ENCODE measurements at places on chromosomes 4 and X.

DNA sequence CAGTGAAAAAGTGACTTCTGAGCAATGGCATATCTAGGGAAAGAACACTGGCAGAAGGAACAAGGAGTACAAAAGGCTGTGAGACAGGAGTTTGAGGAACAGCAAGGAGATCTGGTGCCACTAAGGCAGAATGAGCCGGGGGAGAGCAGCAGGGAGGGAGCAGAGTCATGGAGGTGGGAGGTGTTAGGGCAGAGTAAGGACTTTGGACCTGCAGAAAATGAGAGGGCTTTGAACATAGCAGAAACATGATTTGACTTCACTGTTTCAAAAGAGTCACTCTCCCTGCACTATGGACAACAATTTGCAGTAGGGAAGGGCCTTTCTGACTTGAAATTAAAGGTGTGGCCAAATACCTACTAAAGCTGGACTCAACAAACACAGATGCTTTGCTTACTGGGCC, 356.2 kb downstream of the ADGRL3 start:
- DNase-seq: no peak

- DNase-seq: peak; percentile 5
These were observed 22.4 kb downstream of the SH3TC1 start for GRCh38 chr4:8221476-8221875.

DNA sequence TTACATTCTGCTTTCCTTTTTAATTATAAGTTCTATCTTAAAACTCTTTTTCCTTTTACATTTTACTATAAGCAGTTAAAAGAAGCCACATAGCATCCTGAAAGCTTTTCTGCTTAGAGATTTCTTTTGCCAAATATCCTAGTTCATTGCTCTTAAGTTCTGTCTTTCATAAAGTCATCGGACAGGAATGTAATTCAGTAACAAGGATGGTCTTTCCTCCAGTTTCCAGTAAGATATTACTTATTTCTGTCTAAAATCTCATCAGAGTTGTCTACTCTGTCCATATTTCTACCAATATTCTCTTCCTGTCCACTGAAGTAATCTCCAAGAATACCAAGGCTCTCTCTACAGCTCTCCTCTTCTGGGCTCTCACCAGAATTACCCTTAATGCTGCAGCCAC, 37.5 kb upstream of the ADH1C start:
- no peak for DNase-seq

- DNase-seq: no peak
These were observed 644.2 kb downstream of the ZNF674 start for GRCh38 chrX:45900766-45901615.

- no peak for DNase-seq
These were observed 31.8 kb upstream of the DAPP1 start for GRCh38 chr4:99784842-99785241.

GRCh38 chr4:169815606-169816005, 57.9 kb upstream of the HPF1 start:
- DNase-seq: no peak

GRCh38 chrX:15245896-15246295, 24.0 kb downstream of the ASB9 start:
- no peak for DNase-seq

GRCh38 chr4:140851032-140851636, 94.9 kb upstream of the TBC1D9 start:
- DNase-seq: peak; percentile 60

- no peak for DNase-seq
These were observed 161.3 kb upstream of the KIT start for GRCh38 chr4:54496412-54496811.

DNA sequence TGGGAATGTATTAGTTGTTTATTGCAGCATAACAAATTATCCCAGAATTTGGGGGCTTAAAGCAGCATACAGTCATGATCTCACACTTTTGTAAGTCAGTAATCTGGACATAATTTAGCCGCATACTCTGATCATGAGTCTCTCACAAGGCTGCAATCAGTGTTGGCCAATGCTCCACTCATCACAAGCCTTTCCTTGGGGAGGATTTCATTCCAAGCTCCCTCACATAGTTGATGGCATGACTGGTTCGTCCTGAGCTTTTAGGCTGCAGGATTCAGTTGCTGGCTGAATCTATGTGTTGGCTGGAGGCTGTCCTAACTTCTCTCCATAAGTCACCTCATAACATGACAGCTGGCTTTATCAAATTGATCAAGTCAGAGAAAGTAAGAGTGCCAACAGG, 1568.6 kb upstream of the PCDH7 start:
- DNase-seq: no peak

DNA sequence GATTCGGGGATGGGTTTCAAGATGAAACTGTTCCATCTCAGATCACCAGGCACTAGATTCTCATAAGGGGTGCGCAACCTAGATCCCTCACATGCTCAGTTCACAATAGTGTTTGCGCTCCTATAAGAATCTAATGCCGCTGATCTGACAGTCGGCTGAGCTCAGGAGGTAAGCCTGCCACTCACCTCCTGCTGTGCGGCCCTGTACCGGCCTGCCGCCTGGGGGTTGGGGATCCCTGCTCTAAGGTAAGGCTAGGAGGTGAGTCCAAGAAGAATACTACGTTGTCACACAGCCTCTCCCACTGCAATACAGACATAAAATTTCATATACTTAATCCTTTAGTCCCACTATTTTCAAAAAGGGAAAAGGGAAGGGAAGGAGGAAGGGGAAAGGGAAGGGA, 213.4 kb upstream of the HCCS start:
- no peak for DNase-seq

DNA sequence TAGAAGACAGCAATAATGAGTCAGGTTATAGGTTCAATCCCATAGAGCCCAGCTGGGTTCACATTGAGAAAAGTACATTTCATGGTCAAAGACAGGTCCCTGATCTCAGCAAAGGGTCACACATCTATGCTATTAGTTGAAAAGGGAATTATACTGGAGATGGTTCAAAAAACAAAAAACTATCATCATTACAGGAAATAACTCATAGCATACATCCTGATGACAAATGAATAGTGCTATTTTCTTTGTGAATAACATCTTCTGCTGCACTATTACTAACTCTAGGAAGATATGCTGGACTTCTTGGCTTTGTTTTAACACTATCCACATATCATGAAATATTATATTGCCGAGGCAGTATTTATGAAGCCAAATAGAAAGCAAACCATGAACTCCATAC, 202.5 kb upstream of the MAB21L2 start:
- no peak for DNase-seq

DNA sequence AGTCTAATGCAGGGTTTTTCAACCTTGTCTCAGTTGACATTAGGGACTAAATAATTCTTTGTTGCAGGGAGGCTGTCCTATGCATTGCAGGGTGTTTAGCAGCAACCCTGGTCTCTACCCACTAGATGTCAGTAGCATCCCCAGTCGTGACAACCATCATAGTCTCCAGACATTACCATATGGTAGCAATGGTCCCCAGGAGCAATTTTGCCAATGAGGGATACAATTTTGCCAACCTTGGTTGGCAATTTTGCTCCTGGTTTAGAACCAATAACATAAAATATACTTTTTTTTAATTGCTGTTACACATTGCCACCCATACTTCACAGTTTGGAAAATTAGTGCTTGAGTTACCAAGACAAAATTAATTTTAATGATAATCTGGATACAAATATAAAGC, 6.0 kb downstream of the EREG start:
- peak; percentile 88 for DNase-seq

- no peak for DNase-seq
These were observed 40.5 kb downstream of the SETD7 start for GRCh38 chr4:139515531-139515958.

DNA sequence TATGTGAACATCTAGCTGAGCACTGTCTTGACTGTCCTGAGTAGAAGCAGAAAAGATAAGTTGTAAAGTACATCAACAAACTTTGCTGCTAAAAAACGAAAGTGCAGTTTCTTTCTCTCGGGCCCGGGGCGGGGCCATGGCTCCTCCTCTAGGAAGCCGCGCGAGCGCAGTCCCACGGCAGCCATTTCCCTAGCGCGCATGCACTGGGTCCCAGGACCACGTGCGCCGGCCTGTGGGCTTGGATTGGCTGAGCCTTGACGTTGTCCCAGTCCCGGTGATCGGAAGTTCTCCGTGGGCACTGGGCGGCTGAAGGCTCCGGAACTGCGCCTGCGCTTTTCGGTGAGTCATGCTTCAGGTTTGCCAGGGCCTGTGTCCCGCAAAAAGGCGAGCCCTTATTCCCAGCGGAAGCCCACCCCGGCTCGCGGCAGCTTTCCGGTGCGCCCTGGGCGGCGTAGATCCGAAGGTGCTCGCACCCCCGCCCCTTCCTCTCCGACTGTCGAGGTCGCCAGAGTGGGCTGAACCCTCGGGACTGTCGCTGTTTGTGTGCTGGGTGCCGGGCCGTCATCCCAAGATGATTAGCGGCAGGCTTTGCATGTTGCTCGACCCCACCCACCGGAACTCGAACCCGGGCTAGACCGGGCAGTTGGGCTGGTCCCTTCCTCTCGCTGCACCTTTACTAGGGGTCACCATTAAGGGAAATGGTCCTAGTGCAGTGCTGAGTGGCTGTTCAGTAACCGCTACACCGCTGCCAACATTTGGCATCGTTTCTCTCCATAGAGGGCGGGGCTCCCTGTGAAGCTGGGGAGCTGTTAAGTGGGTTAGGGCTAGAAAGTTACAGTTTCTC, at the start of gene TCEANC:
TSS of gene TCEANC (plus strand) at position 292 of the 844 bp plus-strand sequence. CDS start 9,368 bp downstream, outside the sequence.
- peak; percentile 96 for DNase-seq

DNA sequence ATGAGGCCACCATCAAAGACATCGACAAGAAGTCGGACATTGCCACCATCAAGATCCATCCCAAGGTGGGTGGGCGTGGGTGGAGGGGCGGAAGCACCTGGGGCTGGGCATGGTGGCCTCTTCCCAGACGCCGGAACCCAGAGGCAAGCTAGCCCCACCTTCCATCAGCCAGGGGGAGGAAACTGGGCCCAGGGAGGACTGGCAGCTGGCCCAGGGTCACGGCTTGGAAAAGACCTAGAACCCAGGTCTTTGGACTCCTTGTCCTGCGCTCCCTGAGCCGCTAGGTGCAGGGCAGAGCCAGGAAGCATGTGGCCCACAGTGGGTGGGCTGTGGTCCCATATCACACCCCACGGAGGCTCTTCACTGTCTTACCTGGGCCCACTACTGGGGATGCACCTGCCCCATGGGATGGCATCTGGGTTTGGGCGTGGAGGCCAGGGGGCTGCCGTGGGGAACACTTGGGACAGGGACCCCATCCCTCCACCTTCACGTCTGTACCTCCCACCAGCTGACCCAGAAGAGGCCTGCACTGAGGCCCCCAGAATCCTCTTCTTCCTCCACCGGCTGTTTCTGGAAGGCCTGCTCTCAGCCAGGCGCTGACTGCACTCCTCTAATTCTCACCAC, 17.3 kb downstream of the HTRA3 start:
- no peak for DNase-seq

- no peak for DNase-seq
These were observed 15.3 kb downstream of the BLOC1S4 start for GRCh38 chr4:6731318-6731675.

DNA sequence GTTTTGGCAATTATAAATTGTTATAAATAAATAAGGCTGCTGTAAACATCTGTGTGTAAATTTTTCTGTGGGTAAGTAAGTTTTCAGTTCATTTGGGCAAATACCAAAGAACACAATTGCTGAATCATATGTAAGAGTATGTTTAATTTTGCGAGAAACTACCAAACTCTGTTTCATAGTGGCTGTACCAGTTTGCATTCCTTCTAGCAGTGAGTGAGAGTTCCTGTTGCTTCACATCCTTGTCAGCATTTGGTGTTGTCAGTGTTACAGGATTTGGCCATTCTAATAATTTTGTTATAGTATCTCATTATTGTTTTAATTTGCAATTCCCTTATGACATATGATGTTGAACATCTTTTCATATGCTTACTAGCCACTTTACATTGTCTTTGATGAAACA, 48.4 kb downstream of the ARFIP1 start:
- no peak for DNase-seq

DNA sequence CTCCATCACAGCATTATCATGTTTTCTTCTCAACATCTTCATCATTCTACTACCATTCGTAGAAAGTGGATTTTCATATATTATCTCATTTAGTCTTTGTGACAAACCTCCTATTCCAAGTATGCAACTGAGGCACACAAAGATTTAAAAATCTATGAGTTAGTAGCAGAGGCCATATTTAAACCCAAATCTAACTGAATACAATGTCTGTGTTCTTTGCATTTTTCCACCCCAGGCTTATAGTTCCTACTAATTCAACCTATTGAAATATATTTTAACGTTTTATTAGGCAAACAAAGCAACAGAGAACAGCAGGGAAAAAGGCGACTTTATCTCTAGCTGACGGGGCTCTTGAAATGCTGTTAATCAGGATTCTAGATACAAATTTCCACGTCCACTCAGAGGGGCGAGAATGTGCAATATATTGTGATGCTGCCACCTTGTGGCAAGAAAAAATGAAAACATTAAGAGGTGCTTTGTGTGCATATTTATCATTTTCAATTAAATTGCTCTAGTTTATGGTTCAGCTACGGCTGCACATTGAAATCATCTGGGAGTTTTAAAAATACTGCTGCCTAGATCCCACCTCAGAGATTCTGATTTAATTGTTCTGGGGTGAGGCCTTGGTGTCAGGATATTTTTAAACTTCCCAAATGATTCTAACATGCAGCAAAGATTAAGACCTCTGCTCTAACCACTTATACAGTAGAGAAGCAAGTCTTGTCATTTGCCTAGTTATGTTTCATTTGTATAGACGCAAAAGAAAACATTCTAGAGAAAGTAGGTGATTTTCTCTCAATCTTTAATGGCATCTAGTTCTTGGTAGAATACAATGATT, 315.9 kb downstream of the MAPK10 start:
- DNase-seq: peak; percentile 61

- DNase-seq: peak; percentile 8
These were observed 4.0 kb downstream of the TCEAL2 start for GRCh38 chrX:102129473-102129872.

DNA sequence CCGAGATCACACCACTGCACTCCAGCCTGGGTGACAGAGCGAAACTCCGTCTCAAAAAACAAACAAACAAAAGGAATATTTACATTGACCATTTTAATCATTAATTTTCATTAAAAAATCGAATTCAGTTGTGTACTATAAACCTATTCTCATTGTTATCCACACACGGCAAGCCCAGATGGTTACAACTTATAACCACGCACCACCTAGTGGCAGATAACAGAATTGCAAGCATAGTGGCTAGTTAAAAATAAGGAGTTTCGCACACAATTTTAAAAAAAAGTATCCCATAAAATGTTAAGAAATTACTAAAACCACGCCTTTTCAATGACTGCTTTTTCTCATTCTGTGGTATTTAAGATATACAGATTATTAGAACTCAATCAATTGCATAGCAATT, 25.4 kb downstream of the MBNL3 start:
- peak; percentile 68 for DNase-seq

DNA sequence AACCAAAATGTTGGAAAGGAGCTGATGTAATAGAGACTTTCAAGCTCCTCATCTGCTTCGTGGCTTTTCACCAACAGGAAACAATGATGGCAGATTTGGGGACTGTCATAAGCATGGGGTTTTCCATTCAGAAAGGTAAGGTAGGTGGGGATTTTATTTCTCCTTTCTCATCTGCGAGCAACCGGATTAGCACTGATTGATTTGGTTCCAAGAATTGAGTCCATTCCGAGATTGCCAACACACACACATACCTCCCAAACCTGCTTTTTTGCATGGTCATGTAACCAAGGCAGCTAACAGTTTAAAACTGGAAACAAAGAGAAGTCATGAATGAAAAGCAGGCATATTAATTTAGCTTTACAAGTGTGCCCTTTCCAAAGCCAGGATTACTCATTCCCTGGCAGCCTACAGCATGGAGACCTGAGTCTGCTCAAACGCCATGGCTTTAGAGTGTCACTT, 63.0 kb upstream of the LNX1 start:
- no peak for DNase-seq
